Activated CD4-positive, alpha-beta memory T cell treated with anti-CD3 and anti-CD28 coated beads for 36 hours (primary cell): ENCODE measurements at places on chromosomes 13 and 19.

GRCh38 chr13:70622796-70623195 lies 514.5 kb upstream of the KLHL1 start:
- no peak for DNase-seq

- DNase-seq: no peak
These were observed 22.7 kb downstream of the AKT2 start for GRCh38 chr19:40262422-40262821.

GRCh38 chr19:15251749-15252397 lies 19.6 kb upstream of the EPHX3 start:
- DNase-seq: no peak

- no peak for DNase-seq
These were observed 418.1 kb downstream of the TSHZ3 start for GRCh38 chr19:30930941-30931706.

- no peak for DNase-seq
These were observed 84.4 kb downstream of the DNAJC15 start for GRCh38 chr13:43107780-43108179.

DNA sequence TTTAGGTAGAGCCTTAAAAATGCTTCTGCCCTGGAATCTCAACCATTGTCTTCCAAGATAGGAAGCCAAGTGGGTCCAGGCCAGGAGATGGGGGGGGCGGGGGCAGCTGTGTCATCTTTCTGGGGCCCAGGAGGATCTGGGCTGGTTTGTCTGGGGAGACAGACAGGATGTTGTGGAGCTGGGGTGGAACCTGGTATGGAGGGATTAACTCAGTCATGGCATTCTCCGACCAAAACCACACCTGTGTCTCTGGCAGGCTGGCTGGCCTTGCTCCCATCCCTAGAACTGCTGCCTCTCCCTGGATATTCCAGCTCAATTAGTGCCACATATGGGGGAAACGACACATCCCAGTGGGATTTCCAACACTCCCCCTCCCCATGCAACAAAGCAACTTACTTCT lies 2.7 kb upstream of the MAP2K7 start:
- DNase-seq: no peak

- no peak for DNase-seq
These were observed 10.2 kb downstream of the LRP3 start for GRCh38 chr19:33204136-33204973.

- no peak for DNase-seq
These were observed 2.0 kb downstream of the FBL start for GRCh38 chr19:39843919-39844793.

DNA sequence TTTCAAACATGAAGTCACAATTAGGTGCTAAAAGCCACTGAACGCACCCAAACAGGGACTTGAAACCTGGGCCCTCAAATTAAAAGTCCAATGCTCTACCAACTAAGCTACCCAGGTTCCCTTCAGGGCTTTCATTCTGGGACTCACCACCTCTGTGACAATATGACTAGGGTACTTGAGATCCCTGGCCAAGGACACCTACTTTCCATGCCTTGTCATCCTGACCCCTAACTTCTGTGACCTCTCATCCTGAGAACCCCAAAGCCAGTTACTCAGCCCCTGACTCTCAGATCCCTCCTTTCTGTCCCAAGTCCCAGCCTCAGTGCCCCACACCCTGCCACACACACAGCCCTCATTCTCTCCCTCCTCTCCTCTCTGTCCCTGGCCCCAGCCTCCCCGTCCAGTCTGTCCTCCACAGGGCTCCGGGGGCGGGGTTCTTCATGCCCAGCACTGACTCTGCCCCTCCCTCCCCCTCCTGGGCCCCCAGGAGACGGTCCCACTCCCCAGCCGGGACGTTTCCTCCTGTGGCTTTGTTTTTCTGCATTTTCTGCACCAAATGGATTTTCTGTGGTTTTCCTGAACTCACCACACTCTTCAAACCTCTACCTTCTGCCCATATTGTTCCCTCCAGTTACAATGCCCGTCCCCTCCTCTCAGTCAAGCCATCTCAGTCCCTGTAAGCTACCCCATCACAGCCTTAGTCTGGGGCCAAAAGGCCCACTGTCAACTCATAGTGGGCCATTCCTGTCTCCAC lies 7.0 kb downstream of the RCN3 start:
- peak; percentile 44 for DNase-seq

DNA sequence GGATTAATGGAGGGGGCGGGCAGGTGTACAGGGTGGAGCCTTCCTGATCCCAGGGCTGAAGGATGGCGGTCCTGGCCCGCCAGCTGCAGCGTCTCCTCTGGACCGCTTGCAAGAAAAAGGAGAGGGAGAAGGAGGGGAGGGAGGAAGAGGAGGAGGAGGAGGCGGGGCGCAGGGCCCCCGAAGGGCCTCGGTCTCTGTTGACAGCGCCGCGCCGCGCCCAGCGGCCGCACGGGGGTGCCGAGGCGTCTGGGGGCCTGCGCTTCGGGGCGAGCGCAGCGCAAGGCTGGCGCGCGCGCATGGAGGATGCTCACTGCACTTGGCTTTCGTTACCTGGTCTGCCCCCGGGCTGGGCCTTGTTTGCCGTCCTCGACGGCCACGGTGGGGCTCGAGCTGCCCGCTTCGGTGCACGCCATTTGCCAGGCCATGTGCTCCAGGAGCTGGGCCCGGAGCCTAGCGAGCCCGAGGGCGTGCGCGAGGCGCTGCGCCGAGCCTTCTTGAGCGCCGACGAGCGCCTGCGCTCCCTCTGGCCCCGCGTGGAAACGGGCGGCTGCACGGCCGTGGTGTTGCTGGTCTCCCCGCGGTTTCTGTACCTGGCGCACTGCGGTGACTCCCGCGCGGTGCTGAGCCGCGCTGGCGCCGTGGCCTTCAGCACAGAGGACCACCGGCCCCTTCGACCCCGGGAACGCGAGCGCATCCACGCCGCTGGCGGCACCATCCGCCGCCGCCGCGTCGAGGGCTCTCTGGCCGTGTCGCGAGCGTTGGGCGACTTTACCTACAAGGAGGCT lies at the start of gene PPM1N:
Gene PPM1N, plus strand, starts transcription at position 33 of the 785 bp plus-strand sequence. Its CDS starts 30 bp downstream, at position 63.
- peak; percentile 67 for DNase-seq

DNA sequence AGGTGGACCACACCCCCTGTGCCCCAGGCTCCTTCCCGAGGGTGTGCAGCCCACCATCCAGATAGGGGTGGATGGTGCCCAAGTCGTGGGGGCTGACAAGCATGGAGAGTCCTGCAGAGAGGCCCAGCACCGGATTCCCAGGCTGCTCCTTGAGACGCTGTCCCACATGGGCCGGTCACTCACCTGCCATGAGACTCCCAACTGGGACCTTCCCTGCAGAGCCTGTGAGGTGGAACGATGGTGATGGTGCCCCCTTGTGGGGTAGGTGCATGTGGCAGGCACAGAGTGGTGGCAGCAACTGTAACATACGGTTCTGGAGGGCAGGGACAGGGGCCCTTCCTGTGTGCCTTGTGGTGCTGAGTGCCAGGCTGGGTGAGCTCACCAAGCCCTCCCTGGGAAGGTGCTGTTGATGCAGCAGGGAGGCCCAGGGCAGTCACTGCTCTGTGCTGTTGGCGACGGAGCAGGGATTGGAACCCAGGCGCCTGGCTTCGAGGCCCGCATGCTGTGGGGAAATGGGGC lies 33.1 kb downstream of the PPP1R37 start:
- peak; percentile 82 for DNase-seq

DNA sequence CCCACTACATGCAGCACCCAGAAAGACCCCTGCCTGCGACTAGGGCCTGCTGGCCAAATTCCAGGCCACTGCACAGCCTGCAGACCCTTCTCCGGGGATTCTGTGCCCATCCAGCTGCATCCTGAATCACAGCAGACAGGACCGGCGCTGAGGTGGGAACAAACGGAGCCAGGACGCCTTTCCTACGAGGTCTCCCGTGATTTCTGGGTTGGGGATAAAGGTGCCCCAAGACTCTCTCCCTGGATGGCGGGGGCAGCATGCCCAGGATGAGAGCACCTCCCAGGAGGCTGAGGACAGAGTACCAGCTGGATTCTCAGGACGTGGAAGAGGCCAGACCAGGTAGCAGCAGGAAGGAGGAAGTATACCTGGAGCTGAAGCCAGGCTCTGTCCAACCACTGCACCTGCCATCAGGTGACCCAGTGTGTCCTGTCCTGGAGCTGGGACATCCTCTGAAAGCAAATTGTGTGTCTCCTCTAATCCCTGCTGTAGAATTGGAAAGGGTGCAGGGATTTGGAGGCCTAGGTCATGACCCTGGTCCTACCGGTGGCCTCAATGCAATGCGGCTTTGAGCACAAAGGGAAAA lies 3.4 kb upstream of the FUT5 start:
- DNase-seq: no peak

GRCh38 chr13:49597043-49597641 lies 11.8 kb upstream of the RCBTB1 start:
- DNase-seq: no peak

- peak; percentile 17 for DNase-seq
These were observed 19.3 kb downstream of the EDDM13 start for GRCh38 chr19:56291867-56292266.

DNA sequence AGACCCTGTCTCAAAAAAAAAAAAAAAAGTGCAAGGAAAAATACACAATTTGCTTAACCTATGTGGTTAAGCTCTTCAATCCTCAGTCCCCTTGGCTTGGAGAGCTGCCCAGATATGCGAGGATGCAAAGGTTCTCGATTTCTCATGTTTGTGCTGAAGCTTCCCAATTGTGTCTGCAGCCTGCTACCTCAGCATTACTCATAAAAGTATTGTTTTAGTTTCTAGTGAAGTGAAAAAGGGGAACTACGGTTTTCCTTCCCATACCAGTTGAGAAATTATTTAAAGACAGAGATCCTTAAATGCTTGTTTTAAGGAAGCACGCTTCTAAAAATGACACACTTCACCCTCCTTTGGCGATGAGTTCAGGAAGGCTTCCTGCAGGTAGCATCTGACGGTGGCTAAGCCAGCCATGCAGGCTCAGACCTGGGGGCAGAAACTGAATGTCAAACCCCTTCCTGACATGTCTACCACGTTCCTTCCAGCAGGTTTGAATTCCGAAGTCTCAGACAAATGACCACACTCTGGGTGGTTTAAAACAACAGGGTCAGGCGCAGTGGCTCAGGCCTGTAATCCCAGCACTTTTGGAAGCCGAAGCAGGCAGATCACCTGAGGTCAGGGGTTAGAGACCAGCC lies 47.9 kb downstream of the RUBCNL start:
- no peak for DNase-seq

- DNase-seq: no peak
These were observed 2.1 kb downstream of the SNAPC2 start for GRCh38 chr19:7921967-7922835.

DNA sequence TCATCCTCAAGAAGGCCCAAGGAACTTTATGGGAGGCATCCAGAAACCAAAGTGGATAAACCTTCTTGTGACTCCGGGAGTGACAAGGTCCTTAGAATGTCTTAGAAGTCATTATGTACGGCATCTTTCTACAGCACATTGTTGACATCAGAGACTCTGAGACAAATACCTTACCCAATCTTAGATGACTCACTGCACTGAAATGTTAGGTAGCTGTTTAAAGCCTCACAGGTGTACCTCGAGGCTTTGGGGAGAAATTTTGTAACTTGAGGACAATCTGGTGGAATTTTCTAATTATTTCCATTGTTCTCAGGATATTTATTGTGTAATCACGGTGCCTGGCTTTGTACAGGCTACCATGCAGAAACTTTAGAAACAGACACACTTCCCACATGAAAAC lies 14.8 kb upstream of the LGALS13 start:
- no peak for DNase-seq

- no peak for DNase-seq
These were observed 10.6 kb downstream of the TRIP10 start for GRCh38 chr19:6750062-6750461.

- DNase-seq: peak; percentile 40
These were observed at the start of gene KEAP1 for GRCh38 chr19:10503002-10503789. KEAP1 (minus strand) TSS chr19:10503356; CDS start chr19:10500033, 3,323 bp downstream.

DNA sequence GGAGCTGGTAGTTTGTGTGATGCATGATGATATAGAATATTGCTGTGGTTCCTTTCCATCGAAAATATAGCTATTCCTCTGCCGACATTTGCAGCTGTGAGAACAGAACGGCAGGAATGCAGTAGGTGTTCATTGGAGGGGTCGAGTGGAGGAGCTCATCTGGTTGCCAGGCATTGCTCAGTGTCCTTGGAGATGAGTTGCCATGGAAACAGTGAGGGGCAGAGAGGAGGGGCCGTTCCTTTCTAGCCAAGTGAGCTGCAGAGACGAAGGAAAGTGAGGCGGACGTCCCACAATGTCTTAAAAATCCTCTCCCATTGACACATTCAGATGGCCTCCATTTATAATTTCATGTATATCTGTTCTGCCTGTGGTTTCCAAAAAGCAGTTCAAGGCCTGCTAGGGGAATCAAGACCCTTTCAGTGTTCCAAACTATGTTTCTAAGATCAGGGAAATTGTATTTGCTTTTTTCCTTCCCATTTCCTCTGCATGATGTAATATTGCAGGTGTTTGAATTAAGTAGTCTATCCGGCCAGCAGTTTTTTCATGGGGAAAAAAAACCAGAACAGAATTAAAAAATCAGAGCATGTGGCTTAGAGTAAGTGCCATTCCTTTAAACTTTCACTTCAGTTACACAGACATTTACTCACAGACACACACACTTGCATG lies 41.2 kb upstream of the ZNF835 start:
- DNase-seq: no peak

DNA sequence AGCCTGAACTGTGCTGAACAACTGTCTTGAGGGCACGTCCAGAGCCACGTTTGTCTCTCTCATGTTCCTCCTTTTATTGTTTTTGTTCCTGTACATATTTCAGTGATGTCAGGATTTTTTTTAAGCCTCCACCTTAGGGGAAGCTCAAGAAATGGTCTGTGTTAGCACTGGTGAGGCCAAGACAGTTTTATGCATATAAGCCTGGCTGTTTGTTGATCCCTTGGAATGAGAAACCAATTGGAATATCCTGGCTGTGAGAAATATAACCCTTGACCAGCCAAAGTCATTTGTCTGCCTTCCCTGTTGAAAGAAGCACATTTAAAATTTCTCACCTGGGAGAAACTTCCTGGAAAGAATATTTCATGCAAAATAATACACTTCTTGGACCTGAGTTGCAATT lies 115.8 kb downstream of the DNAJC15 start:
- DNase-seq: no peak

DNA sequence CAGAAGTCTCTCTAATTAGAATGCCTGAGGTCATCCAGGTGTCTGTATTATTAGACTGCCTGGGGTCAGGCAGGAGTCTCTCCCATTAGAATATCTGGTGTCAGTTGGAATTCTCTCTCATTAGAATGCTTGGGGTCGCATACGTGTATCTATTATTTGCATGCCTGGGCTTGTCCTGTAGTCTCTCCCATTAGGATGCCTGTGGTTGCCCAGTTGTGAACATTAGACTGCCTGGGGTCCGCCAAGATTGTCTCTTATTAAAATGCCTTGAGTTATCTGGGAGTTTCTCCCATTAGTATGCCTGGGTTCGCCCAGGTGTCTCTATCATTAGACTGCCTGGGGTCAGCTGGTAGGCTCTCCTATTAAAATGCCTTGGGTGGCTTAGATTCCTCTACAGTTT lies 1494.7 kb downstream of the UQCRFS1 start:
- no peak for DNase-seq

- no peak for DNase-seq
These were observed 152.1 kb downstream of the URI1 start for GRCh38 chr19:30093966-30094755.

GRCh38 chr13:38914070-38914469 lies 76.6 kb downstream of the STOML3 start:
- no peak for DNase-seq
